Keratinocyte (primary cell): ENCODE measurements at places on chromosomes 16 and 17.

DNA sequence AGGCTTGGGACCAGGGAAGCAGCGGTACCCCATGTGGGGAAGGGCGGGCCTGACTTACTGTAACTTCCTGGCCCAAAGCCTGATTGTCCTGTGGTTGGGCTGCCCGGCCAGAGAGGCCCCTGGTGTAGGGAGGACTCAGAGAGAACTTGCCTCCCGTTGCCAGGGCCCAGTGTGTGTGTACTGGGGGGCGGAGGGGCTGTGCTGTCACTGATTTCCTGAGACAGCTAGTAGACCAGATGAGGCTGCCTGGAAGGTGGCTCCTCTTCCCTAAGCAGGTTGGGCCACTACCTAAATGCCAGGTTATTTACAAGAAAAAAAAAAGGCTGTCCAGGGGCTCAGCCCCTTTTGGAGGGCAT lies 16.7 kb downstream of the SOCS3 start:
- DNase-seq: no peak

DNA sequence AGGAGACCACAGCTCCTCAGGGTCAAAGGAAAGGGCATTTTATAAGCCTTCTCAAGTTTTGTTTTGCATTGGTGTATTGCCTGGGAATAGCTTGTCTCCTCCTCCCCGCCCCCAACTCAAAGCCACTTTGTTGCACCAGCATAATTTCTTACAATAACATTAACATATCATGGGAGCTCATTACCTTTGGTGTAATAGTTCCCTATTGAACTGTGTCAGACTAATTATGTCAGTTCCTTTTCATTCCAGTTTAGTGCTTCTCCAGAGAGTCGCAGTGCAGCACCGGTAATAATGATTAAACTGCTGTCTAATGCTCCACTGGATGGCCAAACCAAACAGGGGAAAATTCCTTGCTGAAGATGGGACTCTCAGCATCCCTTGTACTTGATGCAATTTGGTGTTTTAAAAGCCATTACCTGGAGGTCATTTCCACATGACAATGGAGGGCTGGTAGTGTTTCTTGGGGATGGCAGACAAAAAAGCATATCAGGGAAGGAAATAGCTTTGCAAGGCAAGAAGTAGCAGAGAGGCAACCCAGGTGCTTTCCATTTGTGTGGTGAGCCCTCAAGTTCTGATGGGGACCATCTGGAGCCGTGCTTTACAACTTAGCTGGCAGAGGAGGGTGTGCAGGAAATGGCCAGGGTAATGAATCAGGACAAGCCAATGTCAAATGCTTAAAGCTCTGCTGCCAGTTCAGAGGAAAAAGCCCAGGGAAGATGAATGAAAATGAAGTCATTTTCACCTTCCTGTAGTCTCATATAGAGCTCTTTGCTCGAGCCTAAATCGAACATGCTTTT lies 91.5 kb upstream of the NLRP1 start:
- no peak for DNase-seq

DNA sequence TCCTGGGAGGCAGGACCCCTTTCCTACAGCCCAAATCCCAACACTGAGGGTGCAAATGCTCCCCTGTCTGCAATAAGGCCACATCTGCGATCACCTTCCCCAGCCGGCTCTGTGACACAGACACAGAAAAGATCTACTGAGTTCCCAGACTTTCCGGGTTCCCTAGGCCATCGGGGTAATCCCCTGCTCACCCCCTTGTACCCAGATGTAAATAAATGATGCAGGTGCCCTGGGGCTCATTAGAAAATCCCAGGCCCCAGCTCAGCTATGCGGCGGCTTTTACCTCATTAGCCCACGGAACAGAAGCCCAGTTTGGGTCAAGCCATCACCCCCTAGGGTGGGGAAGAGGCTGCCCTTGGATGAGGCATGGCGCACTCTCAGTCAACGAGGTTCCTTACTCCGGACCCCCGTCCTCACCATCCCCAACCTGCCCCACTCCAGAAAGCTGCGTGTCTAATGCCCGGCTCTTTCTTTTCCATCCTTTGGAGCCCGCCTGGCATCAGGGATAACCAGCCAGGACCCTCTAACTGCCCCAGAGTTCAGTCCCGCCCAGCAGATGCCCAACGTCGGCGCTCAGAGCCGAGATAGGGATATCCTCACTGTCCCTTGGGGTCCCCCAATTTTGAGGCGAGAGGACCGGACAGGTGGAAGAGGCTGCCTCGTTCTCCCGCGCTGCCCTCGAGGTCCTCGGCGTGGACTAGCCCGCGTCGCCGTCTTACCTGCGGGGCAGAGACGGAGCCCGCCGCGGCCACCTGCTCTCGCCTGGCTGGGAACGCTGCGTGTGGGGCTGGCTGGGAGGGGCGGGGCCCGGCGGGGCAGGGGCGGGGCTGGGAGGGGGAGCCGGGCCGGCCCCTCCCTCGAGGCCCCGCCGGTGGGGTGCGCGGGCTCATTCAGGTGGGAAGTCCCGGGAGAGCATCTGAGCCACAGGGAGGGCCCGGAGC lies at the start of gene ZNF385C:
Gene ZNF385C, minus strand, starts transcription at position 783 of the 941 bp plus-strand sequence. CDS start 35,417 bp downstream, outside the sequence.
- DNase-seq: no peak

GRCh38 chr16:30350134-30350871 lies 4.8 kb downstream of the CD2BP2 start:
- DNase-seq: no peak

DNA sequence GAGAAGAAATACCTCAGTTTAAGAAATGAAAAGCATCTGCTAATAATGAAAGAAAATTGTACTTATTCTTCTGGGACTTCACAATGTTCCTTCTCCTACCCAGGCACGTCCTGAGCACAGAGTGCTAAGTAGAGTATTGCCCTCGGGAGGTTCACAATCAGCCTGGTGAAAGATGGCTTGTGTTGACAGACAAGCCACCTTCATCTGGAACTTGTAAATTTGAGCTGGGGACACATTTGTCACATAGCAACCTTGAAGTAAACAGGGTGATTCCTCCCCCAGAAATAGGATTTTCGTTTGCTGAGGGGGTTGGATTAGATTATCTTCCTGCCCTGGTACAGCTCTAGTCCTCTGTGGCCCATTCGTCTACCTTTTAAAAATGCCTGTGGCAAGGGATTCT lies 34.4 kb upstream of the MYH2 start:
- DNase-seq: no peak

DNA sequence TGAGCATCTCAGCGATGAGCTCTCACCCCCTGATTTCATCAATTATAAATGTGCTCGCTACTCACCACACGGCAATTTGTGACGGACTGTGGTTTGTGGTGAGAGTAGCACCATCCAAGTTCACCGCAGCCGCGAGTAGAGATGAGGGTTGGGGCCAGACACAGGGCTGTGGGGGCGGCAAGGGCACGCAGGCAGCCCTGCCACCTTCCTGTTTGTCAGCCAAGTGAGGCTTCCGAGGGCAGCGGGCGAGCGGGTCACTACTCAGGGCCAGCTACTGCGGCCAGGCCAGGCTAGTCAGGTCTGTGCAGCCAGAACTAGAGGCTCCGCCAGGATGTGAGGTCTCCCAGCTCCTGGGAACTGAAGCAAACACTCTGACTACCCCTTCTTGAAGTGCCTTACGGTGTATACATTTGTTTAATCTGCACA lies 39.6 kb upstream of the MEOX1 start:
- DNase-seq: no peak

- no peak for DNase-seq
Observed at GRCh38 chr17:17757956-17758845, 76.9 kb downstream of the RAI1 start.

- no peak for DNase-seq
Observed at GRCh38 chr17:50445730-50446325, 19.8 kb downstream of the ACSF2 start.

- DNase-seq: no peak
Observed at GRCh38 chr16:89786474-89787364, 29.7 kb downstream of the FANCA start.

DNA sequence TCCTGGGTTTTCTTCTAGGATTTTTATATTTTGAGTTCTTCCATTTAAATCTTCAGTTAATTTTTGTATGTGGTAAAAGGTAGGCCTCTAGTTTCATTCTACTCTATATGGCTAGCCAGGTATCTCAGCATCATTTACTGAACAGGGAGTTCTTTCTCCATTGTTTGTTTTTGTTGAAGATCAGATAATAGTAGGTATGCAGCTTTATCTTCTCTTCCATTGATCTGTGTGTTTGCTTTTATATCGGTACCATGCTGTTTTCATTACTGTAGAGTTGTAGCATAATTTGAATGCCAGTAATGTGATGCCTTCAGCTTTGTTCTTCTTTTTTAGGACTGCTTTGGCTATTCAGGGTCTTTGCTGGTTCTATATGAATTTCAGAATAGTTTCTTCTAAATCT lies 77.3 kb downstream of the USP22 start:
- DNase-seq: no peak

- DNase-seq: peak; percentile 50
Observed at GRCh38 chr17:350706-351448, 1.7 kb downstream of the RPH3AL start.

DNA sequence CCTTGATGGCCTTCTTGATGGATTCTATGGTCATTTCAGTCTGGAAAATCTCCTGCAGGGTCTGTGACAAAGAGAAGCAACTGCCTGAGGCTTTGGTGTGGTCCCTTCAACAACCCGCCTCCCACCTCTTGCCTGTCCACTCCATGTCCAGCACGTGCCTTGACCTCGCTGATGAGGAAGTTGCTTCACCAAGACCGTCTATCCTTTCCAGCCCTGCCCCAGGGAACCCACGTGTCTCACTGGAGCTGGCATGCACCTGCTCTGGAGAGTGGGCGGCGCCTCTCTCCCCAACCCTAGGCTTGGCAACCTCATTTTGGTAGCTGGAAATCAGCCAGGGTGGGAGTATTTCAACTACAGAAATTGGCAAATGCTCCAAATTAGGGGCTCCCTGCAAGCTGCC lies 32.6 kb downstream of the TEKT3 start:
- no peak for DNase-seq

DNA sequence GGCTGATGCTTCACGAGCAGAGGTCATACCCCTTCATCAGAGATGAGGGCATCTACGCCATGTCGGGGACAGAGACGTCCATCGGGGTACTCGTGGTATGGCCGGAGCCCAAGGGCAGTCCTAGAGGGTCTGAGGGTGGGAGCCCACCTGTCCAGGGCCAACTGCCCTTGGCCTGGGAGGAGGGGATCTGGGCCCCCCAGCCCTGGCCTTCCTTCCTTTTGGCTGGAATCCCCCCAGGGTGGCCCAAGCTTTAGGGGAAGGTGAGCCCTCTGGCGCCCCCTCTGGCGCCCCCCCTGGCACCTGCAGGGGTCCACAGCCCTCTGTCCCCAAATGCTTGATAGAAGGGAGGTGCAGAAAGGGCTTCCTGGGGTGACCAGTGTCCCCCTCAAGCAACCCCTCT lies 69.3 kb downstream of the SCNN1B start:
- DNase-seq: no peak

GRCh38 chr16:77877712-77878347 lies 89.5 kb downstream of the VAT1L start:
- no peak for DNase-seq

GRCh38 chr16:11757671-11758545 lies 15.3 kb upstream of the TXNDC11 start:
- DNase-seq: no peak

DNA sequence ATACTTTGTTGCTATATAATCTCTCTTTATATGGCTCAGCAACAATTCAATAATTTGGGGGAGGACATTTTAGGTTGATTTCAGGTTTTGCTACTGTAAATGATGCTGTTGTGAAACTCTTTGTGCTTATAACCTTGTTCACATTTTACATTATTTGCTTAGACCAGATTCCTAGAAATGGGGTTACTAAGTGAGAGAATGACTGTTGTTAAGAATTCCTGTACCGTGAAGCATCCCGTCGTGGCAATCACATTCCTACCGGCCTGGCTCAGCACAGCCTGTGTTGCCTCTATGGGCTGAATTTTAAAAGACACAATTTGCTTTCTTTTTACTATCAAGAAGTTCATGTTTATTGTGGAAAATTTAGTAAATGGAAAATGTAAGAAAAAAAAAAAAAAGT lies 31.4 kb downstream of the B9D1 start:
- no peak for DNase-seq

DNA sequence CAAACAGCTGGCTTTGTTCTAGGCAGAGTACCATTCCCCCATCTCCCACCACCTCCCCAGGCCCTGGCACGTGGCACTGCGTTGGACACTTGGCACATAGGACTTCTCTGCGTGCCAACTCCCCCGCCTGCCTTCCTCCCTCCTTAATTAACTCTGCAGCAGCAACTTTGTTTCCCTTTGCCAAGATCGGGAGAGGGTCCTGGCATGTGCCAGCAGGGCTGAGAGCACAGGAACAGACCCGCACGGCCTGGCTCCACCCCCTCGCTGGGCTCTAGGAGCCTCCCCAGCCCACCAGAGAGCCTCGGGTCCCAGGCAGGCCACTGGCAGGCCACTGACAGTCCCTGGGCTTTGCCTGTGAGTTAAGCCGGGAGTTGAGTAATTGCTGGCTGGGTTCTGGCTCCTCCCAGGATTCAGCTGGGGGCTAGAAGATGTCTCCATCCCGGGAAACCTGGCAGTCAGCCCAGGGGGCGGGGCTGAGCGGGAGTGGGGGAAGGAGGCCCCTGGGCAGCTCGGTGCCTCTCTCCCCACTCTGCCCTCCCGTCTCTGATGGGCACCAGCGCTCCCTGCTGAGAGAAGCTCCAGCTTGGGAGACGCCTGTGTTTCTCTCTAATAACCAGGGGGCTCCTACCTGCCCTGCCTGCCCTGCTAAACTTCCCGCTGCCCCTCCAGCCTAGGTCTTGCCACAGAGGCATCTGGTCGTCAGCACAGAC lies 224.0 kb upstream of the TNRC6C start:
- no peak for DNase-seq

DNA sequence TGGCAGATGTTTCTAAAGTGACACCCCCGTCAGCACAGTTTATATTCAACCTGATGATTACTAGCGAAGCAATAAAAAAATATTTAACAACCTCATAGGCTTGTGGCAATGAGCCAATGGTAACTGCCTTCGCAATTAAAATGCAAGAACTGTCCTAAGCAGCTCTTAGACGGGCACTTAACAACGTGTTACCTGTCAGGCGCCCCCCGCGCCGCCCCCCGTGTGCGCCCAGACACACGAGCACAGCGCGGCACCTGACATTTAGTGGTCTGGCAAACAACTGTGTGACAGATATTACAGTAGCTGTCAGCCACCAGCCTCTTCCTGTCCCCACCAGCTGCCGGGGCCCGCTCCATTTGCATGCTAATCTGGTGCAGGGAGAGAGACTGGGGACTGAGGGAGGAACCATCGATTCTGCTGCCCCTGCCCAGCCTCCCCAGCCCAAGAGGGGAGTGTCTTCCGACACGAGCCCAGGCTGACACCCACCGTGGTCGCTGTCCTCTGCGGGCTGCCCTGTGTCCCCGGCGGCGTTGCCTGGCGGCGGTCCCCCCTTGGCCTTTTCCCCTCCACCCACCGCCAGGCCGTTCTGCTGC lies 12.7 kb downstream of the NDUFAF8 start:
- no peak for DNase-seq

- DNase-seq: no peak
Observed at GRCh38 chr17:82407255-82407654, 10.9 kb upstream of the HEXD start.

- no peak for DNase-seq
Observed at GRCh38 chr17:13002761-13003453, 14.9 kb downstream of the ELAC2 start.

- no peak for DNase-seq
Observed at GRCh38 chr17:17940441-17940911, 31.7 kb downstream of the TOM1L2 start.
